NCI-H524 treated with DMSO at 0.1 percent for 48 hours (cell line): ENCODE measurements at places on chromosomes 16 and 17.

DNA sequence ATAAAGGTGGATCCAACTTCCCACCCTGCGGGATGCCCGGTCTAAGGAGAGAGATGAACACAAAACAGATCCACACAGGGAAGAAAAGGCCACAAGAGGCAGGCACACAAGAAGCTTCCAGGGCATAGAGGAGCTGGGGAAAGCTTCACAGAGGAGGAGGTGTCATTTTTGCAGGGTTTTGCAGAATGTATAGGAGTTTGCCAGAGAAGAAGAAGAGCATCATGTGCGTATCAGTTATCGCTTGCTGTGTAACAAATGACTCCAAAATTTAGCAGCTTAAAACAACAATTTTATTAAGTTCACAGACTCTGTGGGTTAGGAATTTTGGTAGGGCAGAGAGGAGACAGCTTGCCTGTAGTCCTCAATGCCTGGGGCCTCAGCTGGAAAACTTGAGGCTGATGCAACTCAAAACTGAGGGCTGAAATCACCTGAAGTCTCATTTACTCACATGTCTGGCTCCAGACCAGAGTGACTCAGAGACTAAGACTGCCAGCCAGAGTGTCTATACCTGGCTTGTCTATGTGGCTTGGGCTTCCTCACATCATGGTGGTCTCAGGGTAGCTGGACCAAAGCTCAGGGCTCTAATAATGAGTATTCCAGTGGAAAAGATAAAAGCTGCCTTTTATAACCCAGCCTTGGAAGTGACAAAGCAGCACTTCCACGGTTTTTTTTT lies 33.9 kb upstream of the ZNF423 start:
- no peak for DNase-seq

DNA sequence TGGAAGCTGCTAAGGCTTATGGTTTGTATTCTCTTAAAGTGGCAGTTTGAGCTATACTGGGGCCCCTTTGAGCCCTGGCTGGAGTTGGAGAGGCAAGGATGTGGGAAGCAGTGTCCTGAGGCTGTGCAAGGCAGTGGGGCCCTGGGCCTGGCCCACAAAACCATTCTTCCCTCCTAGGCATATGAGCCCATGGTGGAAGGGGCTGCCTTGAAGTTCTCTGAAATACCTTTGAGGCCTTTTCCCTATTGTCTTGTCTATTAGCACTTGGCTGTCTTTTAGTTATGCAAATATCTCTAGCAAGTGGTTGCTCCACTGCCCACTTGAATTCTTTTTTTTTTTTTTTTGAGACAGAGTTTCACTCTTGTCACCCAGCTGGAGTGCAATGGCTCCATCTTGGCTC lies 119.2 kb downstream of the PCTP start:
- no peak for DNase-seq

DNA sequence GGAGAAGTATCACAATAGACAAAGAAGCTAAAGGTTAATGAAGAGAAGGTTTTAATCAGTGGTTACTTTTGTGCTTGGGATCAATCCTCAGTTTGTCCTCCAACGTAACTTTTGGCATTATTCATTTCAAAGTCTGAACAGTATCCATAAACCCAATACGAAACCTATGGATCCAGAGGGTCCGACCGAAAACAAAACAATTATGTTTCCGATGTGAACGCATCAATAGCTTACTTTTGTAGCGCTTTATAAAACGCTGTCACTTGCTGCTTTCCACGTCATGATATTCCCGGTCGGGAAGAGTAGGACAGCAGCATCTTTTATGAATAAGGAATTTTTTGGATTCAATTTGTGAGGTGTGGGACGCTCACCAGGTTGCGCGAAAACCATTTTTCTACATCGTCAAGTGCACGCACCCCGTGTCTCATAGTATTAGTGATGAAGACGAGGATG lies 383.8 kb downstream of the ZFHX3 start:
- DNase-seq, result no peak

- DNase-seq, result no peak
These were observed 250.7 kb downstream of the HS3ST3A1 start for GRCh38 chr17:13351046-13351445.

- no peak for DNase-seq
These were observed 7.8 kb downstream of the USP31 start for GRCh38 chr16:23141500-23141899.

DNA sequence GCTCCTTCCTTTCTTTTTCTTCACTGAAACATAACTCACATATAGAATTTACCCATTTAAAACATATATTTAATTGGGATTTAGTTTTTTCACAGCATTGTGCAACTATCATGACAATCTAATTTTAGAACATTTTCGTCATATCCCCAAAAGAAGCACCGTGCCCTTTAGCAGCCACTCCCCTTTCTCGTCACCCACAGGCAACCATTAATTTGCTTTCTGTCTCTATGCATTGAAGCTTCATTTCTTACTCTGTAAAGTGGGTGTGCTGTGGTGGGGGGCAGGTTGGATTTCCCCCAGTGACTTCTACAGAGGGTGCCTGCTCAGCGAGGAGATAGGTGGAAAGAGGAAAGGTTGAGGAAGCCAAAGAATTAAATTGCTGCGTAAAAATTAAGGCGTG lies 35.8 kb downstream of the MRC2 start:
- no peak for DNase-seq

- no peak for DNase-seq
These were observed 188.6 kb downstream of the ENGASE start for GRCh38 chr17:79263191-79263590.

GRCh38 chr17:29210879-29211278 lies 30.7 kb upstream of the MYO18A start:
- no peak for DNase-seq

DNA sequence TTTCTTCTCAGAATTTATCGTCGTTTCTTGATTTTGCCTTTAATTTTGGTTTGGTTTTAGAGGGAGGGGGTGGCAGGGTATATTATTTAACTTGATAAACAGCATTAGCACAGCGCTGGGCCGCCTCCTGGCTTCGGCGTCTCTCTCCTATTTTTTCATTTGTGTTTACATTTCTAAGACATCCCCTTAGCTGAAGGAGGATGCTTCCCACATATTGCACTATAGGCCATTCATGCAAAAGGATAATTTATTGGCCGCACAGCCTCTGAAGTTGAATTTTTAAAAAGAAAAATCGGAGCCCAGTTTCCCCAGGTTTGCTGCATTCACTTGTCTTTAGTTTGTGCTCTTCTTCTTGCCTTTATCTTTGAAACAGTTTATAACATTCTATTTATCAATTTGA lies 497.4 kb upstream of the ZFHX3 start:
- DNase-seq, result no peak

GRCh38 chr16:50666658-50667496 lies 14.2 kb downstream of the SNX20 start:
- DNase-seq, result no peak

DNA sequence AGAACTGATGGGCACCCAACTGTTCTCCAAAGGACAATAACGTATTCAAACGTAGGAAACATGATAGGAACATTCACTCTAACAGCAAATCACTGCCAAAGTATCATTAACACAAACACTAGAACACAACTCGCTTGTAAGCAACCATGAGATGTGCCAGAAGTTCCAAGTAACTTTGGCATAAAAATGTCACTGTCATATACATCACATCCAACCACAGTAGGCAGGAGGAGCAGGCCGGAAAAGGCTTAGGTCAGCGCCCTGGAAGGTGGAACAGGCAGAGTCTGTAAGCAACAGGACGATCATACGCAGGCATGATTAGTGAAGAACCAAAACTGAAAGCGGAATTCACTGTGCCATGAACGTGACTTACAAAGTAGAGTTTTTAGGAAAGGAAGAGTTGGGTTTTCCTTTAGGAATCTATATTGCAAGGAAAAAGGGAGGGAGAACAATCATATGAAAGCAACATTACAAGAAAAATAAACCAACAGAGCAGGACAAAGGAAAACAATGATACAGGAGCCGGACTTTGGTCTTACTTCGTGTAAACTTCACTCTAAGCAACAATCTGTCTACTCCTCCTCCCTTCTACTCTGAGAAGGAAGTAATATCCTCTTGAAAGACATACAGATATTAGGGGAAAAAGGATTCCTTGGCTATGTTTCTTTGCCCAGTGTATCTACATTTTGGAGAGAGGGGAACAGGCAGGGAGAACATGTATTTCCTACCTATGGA lies 52.3 kb downstream of the YWHAE start:
- DNase-seq, result no peak

GRCh38 chr16:3857189-3858043 lies 23.1 kb downstream of the CREBBP start:
- no peak for DNase-seq

- DNase-seq, result no peak
These were observed 20.1 kb downstream of the SLC39A11 start for GRCh38 chr17:73072219-73072962.

- peak; percentile 32 for DNase-seq
These were observed 39.3 kb downstream of the CYB561 start for GRCh38 chr17:63406689-63407330.

- no peak for DNase-seq
These were observed 4.4 kb downstream of the HDAC5 start for GRCh38 chr17:44119062-44119461.
